ENCODE measurements at places on chromosomes 12 and 14.

DNA sequence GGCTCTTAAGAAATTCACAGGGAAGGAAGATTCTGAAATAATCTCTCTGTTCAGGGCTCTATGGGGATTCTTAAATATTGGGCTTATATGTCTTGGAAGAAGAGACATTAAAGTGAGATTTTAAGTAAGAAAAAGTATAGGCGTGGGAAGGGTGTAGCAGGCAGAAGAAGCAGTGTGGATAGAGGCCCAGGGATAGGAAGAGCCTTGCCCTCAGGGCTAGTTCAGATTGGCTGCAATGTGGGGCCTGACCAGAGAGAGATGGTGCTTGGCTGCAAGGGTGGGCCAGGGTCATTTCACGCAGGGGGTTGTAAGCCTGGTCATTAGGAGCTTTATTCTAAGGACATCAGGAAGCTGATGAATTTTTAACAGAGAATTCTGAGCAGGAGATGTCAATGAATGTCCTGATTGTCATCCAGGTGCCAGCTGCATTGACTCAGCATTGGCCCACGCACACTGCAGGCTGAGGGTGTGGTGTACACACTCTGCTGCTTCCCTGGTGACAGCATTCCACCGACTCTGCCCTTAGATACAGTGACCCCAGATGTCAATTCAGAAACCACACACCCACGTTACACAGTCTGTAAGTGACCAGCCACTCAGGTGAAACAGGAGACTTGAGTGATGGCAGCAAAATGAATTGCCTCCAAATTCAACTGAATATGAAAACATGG lies 582.5 kb downstream of the NRXN3 start:
- DNase-seq: no peak

- DNase-seq: no peak
These were observed 35.2 kb downstream of the KLRG1 start for GRCh38 chr12:9024512-9024911.

- DNase-seq: no peak
These were observed 346.3 kb downstream of the ETNK1 start for GRCh38 chr12:22971247-22971646.

DNA sequence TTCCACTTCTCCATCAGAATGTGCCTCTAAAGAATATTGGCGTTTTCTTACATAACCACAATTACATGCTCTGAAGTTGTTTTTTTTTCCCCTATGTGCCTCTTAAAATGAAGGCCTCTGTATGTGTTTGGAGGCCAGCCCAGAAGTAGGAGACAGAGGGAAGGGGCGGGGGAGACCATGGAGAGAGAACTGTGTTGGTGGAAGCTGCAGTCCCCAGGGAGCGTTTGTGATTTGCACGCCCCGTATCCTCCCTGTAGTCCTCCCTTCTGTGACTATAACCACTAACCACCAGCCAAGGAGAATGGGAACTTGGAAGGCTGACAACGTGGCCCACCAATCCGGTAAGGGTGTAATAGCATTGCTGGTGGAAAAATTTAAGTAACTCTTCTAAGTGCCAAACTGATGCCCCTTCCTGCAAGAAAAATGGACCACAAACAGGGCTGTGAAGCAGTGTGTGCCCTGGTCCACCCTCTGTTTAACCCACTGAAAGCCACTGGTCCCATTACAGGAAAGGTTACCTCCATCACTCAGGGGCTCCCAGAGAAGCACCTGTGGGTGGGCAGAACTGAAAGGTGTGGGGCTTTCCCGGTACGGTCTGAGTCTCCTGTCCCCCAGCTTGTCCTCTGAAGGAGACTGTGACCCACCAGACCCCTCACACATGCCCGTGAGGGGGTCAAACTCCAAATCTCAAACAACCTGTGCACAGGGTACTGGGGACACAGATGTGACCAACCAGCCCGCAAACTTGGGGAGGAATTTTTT lies 36.8 kb downstream of the CCDC88C start:
- peak; percentile 69 for DNase-seq

GRCh38 chr12:132084621-132085290 lies 59.4 kb downstream of the DDX51 start:
- DNase-seq: peak; percentile 39

GRCh38 chr12:123891516-123892179 lies 81.0 kb downstream of the CCDC92 start:
- DNase-seq: peak; percentile 67

DNA sequence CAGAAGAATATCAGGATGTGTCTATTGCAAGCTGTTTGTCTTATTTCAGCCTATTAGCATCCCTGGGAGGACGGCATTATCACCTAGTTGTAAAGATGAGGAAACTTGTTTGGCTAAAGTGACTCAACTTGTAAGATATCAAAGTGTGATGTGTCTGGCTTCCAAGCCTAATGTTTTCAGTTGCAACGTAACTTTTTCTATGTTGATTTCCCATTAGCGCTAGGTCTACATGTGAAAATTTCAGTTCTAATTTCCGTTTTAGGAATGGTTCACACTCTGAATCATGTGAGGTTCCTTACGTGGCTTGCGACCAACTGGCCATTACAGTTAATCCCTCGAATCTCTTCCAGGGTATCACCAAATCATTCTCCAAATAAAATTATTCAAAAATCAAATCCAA lies 58.0 kb downstream of the LLPH start:
- no peak for DNase-seq

DNA sequence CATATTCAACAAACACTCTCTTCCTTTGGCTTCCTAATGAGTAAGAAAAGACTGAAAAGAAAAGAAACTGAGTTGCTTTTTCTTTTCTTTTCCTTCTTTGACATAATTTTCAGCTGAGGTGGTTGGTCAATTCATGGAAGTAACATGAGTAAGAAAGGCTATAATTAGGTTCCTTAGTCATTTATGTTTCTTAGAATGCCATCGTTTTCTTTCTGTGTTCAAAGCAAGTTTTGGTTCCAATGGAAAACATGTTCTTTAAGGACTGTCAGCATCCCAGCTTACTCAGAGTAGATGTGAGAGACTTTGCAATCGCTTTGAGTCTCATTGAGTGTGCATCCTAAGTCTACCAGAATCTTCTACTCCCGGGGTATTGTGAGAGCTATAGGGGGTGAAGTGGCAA lies 882.4 kb downstream of the DIO2 start:
- peak; percentile 2 for DNase-seq

DNA sequence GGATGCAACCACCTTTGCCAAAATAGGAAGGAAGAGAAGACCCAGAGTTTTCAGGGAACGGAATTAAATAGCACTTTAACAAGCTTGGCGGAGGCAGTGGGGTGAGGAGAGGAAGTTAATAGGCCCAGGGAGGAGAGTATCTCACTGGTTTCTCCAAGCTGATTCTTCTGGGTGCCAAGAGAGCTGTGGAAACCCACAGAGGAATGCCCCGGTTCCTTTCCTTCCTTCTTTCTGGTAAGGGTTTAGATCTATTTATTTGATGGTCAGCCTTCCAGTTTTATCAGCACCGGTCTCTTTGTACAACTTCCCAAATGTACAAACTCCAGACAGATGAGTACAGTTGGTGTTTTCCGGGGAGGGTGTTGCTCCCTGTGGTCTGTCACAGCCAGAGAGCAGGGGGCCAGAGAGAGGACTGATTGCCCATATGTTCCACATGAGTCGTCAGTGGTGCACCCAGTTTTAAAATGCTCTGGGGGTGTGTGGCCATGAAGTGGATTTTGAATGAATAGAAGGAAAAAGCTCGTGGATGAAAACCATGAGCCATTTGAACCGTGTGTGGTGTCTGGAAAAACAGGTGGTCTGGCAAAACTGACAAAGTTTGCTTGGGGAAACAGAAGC lies 26.6 kb downstream of the PRKCH start:
- DNase-seq: no peak

DNA sequence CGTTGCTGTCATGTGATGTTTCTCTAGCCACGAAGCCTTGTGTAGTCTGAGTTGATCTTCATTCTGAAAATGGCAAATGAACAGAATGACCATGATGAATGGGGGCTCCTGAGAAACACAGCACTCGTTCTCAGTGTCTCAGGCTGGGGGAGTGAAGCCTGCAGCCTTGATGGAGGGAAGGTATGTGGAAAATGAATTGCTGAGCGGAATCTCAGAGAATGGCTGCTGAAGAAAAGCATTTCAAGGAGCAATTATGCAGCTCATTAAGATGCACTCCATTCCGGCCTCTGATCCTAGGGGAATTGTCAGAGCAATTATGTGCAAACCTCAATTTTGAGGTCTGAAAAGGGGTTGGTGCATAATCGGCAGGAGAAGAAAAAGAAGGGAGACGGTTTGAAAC lies 167.1 kb downstream of the CHST11 start:
- DNase-seq: no peak

DNA sequence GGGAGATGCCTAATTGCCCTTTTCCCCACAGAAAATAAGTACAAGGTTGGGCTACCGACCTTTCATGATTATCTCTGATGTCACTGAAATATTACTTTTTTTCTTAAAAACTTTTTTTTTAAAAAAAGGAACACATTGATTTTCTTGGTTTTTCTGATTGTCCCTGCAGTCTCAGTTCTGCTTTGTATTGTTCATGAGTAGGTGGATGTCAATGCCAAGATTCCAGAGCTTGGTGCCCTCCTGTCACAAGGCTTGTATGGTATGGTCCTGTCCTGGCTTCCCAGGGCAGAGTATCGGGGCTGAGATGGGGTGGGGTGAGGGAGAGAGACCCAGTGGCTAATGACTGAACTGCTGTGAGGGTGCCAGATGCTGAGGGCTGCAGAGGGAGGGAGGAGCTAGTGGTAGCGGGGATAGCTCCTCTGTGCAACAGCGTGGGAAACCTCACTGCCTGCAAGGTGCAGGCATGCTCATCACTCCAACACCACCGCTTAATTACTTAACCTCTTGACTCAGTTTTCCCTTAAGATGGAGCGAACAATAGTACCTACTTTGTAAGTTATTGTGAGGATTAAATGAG lies 4.4 kb upstream of the CTDSP2 start:
- DNase-seq: no peak

- DNase-seq: peak; percentile 63
These were observed 239.8 kb upstream of the NPAS3 start for GRCh38 chr14:32698831-32699230.

- DNase-seq: peak; percentile 39
These were observed 83.8 kb upstream of the HMGA2 start for GRCh38 chr12:65740506-65740872.

DNA sequence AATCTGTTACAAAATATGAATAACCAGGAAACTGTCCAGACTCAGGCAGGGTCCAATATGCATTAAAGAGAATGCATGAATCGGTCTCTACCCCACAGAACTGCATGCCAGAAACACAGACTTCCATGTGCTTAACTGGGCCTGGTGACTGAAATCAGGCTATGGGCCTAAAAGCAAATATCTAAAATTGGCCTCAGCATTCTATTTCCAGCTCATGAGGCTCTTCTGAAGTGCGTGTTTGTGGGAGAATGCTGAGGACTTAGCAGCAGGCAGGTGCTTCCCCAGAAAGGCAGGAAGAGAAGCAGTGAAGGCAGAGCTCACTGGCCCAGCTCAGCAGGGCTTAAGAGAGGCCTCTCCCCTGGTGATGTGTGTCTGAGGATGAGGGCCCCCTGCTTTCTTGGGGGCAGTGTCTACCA lies 48.5 kb downstream of the ADGRD1 start:
- no peak for DNase-seq

DNA sequence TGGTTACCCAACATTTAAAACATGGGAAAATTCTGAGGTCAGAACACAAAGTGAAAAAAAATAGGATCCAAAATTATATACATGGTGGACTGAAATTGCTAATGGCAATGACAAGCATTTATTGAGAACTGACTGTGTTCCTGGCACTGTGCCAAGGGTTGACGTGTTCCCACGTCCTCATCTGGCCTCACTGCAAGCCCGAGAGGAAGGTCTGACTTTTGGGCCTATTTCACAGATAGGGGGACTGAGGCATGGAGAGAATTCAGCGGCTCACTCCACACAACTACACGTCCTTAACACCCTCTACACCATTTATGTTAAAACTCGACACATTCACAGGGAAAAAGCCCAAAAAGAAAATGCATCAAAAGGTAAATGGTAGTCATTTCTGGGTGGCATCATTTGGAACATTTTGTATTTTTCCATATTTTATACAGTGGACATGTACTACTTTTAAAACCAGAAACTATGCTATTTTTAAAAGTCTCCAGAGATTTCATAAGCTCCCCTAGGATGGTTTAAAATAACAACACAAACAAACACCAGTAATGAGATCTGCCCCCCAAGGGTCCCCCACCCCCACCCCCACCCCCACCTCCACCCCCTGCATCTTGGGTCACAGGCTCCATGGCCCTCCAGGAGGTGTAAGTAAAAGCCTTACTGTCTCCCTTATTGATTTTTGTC lies 27.7 kb downstream of the CLMN start:
- DNase-seq: peak; percentile 59

DNA sequence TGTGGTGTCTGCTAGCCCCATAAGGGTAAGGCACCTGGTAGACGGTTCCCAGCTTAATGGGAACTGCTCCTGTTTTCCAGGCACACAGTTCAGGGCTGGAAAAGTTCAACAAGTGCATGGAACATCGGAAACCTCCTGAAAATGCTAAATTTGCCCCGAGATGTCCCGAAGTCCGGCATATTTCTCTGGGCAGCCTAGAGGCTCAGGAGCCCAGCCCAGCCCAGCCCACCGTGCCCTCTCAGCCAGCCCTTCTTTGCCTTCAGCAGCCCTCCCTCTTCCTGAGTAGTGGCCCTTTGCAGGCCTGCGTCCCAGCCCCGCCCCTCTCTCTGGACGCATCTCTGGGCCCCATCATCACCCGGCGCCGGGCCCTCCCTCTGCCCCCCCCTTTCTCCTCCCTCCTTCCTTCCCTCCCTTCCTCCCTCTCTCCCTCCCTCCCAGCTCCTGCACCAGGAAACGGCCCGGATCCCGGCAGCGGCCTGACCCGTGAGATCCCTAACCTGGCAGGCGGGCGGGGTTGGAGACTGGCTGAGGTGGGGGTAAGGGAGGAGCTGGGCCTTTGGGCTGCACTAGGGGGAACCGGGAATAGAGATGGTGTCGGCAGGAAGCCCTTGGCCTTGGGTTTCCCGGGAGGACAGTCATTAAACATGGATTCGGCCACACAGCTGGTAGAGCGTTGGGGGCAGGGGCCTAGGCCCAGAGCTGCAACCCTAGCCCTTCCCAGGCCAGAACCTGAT lies at the start of gene BCL2L2:
BCL2L2 (plus strand) TSS at position 422 of the 734 bp plus-strand sequence. CDS start 935 bp downstream, outside the sequence.
- peak; percentile 88 for DNase-seq

DNA sequence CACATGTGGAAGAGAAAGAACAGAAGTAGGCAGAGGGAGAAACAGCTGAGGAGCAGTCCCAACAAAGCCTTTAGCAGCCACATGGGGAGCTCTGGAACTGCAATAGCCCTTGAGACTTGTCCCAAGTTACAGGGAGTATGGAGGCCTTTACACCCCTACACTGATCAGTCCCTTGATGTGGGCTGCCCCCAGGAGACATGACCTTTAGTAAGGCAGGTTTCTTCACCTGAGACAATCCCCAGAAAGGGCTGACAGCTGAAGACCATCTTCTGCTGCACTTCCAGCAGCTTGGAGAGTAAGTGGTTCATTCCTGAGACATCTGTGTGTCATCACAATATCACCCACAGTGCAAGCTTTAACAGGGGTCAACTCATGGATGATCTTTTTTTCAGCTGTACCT lies 8.6 kb upstream of the SNAPC1 start:
- DNase-seq: peak; percentile 24

GRCh38 chr12:26281320-26281719 lies 85.9 kb downstream of the SSPN start:
- DNase-seq: no peak

DNA sequence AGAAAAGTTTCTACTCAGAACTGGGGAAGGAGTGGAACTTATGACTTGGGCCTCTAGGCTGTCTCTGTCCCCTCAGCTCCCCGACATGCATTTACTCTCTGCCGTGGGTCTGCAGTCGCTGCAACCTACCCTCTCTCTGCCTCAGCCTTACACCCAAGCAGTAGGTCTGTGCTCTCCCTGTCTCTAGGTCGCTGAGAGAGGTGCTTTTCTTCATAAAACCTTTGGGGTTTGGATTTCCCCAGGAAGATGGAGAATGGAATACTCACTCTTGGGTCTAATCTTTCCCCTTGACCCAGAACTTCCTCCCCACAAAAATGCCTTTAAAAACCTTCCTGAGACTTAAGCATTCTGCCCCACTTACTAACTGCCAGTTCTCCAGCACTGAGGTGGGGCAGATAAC lies 12.9 kb downstream of the GPR84 start:
- DNase-seq: no peak

Data from fibroblast of skin of right quadriceps (primary cell).